ENCODE measurements at places on chromosomes 1 and 21.

- DNase-seq = no peak
Measured at GRCh38 chr1:215958841-215959240, 391.7 kb downstream of the KCTD3 start.

DNA sequence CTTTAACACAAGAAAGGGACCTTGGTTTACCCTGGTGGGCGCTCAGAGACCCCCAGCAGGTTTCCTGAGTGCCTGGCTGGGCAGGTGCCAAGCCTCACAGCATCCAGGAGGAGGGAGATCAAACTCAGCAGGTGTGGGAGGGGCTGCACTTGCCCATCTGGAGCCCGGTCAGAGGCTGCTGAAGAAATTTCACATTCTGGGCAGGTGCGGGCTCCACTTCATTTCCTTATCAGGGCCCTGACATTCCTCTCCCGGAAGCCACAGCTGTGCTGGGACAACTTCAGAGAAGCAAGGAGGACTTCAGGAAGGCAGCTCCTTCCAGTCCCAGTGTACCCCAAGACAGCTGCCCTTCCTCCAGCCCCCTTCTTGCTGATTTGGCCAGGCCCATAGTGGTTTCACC lies 82.9 kb downstream of the ITPKB start:
- DNase-seq = peak; percentile 50

GRCh38 chr21:31772674-31773555 lies 41.0 kb upstream of the SCAF4 start:
- peak; percentile 90 for DNase-seq

- DNase-seq = peak; percentile 37
Measured at GRCh38 chr21:39184050-39184980, 1.1 kb upstream of the PSMG1 start.

DNA sequence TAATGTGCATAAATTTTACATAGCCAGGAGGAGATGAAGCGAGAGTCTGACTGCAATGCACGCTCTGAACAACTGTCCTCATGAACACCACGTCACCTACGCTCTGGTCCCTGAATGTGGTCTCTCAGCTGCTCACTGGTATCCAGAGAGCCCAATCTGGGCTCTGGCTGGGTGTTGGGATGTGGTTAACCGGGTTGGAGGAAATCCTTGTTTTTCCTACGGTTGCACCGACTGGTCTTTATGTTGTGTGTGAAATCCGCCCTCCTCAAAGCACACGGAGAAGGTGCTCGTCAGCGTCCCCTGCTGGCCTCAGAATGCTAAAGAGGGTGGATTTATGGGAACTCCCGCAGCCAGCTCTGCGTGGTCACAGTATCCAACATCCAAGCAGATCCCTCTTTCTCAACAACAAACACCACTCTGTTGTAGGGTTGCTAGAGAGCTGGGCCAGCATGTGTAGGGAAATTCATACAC lies 51.8 kb upstream of the FAM89A start:
- peak; percentile 34 for DNase-seq

GRCh38 chr21:37704751-37705150 lies 211.5 kb downstream of the KCNJ6 start:
- DNase-seq = no peak

DNA sequence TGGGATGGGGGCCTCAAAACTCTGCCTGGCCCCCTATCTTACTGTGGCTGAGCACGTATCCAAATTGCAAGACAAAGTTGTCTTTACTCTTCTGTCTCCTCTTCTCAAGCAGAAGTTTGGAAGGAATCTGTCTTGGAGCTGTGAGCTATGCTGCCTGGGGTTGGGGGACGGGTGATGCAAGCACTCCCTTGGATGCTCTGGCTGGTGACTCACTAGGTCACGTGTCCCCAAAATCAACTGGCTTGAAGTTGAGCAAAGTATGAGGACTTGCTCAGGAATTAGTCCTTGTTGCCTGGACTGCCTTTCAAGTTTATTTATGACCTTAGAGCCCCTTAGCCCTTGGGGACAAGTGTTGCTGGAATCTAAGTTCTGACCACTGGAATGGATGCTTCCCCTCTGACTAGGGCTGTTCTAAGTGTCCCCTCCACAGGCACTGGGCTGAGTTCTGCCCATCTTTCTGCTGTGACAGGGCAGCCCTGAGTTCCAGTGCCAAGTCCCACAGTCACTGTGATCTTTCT lies 269.5 kb downstream of the HHAT start:
- DNase-seq = no peak

- DNase-seq = no peak
Measured at GRCh38 chr1:10785728-10786638, 10.5 kb downstream of the CASZ1 start.

- DNase-seq = no peak
Measured at GRCh38 chr21:29777160-29777559, 162.6 kb downstream of the GRIK1 start.
